ENCODE measurements at places on chromosomes 13 and 19. TPM values are rescaled to one million over a fixed set of nuclear protein-coding genes. Genes with fewer than 3 reads are reported as not detected.

DNA sequence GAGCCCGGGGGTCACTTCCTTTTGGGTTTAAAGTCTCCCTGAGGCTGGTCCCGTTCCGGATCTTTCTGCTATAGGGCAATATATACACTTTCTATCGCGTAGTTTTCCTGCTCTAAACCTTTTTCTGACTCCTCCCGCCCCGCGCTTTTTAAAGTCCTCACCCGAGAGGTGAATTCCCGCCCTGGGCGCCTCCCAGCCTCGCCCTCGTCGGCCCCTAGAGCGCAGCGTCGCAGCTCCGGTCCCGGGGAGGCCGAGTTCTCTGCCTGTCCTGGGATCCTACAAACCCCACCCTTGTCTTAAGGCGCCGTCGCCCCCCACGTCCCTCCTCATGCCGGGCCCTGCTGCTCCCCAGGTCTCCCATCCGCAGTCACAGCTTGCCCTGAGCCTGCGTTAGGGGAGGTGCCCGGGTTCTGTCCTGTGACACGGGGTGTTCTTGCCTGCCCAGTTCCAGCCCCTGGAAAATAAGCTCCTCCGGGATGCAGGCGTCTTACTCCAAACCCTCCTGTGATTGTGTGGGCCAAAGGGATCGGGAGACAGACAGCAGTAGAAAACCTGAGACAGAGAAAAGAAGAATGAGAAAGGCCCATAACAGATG lies 491 bp downstream of the ZNF525 start:
- DNase-seq = no peak

DNA sequence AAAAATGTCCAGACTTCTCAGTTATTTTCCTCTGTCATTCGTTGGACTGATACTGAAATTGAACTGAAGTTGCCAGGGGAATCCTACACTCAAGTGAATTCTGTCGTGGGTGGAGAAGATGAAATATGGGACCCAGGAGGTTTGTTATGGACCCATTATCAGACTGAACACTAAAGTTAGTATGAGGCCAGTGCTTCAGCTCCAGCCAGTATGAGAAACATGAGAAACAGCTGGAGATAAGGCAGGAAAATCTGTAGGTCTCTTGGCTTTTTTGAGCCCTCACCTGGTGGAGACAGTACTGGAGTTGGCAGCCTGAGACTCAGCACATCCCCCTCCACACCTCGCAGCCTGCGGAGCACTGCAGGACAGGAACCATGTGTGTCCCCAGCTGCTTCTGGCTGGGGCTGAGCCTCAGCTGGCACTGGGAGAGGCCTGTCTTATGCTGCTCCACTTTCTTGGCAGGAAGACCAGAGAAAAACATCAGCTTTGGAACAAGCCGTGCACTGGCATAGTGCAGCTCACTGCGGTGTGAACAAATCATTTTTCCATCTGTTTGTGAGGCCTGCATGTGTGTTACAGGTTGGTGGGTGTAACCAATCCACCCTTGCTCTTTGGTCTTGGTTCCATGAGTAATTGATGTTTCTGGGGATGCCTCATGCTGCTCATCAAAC lies 641.0 kb downstream of the FGF9 start:
- DNase-seq = no peak

RFPL4A gene
- polyA plus RNA-seq = not detected

PRODH2 gene
- polyA plus RNA-seq = not detected

GNA15 gene
- polyA plus RNA-seq = 0.17 TPM

CD177 gene
- polyA plus RNA-seq = not detected

NKG7 gene
- not detected for polyA plus RNA-seq

- no peak for DNase-seq
These were observed 162.9 kb downstream of the NHLRC3 start for GRCh38 chr13:39201180-39201579.

ZNF91 gene
- polyA plus RNA-seq = 8.7 TPM

RUBCNL gene
- not detected for polyA plus RNA-seq

DNA sequence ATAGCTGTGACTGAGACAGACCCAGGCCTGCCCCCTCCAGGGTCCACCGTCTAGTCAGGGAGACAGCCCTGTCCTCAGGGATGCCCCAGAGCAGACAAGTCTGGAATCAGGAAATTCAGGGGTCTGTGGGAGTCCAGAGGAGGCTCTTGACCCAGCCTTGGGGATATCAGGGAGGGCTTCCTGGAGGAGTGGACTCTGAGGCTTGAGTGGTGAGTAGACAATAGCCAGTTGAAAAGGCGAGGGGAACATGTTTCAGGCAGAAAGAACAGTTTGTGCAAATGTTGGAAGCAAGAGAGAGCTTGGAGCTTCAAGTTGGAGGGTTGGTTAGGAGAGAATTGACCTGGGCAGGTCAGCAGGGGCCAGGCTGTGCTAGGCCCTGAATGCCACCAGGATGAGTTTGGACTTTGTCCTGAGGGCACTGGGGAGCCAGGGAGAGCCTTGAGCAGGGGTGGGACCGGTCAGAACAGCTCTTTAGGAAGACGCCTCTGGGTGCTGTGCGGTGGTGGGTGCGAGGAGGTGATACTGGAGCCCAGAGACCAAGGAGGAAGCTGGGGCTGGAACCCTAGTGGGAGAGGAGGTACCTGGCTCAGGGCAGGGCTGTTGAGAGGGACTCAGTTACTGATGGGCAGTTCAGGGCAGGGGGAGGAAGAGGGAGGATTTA lies 2.7 kb downstream of the CCDC9 start:
- DNase-seq = no peak

GRCh38 chr19:23318143-23318542 lies 67.9 kb upstream of the ZNF724 start:
- DNase-seq = no peak

- no peak for DNase-seq
These were observed 13.0 kb upstream of the JUND start for GRCh38 chr19:18294467-18294864.

NFIX gene
- 9.8 TPM for polyA plus RNA-seq

DNA sequence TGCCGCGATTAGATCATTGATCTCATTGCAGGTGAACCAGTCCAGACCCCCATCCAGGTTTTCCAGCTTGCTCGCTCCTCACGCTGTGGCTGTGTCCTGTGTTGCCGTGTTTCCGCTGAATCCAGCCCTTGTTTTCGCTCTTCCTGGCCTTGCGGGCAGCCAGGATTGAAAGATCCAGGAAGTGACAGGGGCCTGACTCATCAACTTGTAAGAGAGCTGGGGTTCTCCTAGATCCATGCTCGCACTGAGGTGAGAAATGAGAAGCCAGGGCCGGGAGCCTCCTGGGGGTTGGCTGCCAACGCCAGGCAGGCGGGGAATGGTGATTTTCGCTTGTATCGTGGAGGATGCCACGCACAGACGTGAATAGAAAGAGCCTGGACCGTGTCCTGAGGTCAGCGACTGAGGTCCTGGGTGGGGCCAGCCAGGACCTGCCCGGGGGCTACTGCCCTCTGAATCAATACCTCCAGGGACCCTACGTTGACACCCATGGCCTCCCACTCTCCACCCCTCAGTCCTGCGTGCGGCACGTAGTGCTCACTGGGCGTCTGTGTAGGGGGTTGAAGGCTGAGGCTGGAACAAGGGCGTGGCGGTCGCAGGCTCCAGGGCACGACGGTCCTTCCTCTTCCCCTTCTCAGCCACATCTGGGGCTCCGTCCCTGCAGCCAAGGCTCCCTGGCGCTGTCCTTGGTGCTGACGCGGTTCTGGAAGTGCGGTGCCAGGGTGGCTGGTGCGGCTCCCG lies 7.3 kb upstream of the PTPRH start:
- DNase-seq = peak; percentile 97

KCNRG gene
- 1.2 TPM for polyA plus RNA-seq

MAN2B1 gene
- 70.3 TPM for polyA plus RNA-seq

DNA sequence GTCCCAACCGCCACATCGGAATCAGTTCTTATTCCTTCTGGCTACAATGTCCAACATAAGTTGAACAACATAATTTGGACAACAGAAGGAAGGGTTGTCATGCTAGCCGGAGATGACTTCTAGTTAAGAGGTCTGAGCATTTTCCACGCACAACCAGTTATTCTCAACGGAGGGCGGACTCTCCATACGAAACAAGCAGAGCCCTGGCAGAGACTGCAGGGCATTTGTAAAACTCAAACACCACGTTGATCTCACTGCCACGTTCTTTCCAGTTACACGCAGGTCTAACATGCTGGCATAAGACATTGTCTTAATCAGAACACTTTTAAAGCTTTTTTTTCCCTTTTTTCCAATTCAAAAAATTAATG lies 38.3 kb upstream of the DCUN1D2 start:
- DNase-seq = no peak

GRCh38 chr13:26998292-26998691 lies 173.3 kb downstream of the USP12 start:
- DNase-seq = no peak

- no peak for DNase-seq
These were observed 148.9 kb downstream of the TBC1D4 start for GRCh38 chr13:75333103-75333502.

LRFN3 gene
- polyA plus RNA-seq = 5.8 TPM

- no peak for DNase-seq
These were observed 84.7 kb downstream of the ERCC5 start for GRCh38 chr13:102930566-102930965.

DNA sequence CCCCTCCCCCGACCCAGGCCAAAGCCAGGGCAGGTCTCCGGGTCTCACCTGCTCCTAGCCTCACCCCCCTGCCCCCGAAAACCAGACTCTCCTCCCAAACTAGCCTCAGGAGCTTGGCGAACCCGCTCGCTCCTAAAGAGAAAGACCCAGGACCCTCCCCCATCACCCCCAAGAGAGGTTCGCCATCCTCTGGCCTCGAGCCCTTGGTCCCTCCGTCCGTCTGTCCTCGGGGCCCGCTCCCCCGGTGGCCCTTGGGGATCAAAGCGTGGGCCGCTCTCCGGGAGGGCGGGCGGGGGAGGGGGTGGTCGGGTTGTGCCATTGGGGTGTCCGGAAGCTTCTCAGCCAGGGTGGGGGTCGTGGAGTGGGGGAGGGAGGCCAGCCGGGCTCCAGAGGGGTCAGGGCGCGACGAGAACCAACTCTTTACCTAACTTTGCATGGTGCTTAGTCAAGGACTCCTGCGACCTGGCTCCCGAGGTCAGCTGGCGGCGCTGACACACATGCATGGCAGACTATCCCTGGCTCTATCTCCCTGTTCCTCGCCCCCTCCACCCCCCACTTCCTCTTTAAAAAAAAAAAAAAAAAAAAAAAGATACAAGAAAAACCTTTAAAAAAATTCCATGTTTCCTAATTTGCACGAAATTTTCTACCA lies 15.6 kb downstream of the SMIM24 start:
- DNase-seq = no peak

- DNase-seq = peak; percentile 89
These were observed 1.0 kb upstream of the DBP start for GRCh38 chr19:48637948-48638830.

- no peak for DNase-seq
These were observed 21.5 kb downstream of the DIS3 start for GRCh38 chr13:72760189-72760588.

DNA sequence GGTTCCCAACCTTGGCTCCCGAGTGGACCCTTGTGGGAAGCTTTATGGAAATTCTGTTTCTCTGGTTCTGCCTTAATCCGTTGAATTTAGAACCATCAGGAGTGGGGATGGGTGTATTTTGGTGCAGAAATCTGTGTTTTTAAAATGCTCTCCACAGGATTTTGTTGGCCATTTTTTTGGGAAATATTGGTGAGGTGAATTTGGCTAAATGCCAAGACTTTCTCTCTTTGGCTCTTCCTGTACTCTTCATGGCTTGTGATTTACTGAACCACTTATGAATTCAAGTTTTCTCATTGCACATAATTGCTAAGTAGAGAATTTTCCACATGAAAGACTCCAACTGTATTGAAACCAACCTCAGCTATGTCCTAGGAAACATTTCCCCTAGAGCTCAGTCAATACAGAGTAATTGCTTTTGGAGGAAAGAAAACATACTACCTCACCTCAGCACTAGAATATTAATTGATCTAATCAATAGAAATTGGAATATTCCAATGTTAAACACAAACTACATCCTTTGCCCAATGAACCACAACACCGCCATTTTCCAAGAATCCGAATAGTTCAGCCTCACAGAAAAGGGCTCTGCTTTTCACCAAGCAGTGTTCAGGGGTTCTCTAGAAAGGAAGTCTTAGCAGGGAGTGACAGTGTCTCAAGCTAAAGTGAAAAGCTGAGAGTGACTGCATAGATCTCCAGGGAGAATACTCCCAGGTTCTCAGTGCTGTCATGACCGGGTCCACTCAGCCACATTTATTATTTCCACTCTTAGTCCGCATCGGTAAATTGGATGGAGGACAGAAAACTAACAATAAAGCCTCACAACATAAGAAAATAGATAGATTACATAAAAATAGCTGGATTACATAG lies 60.3 kb downstream of the ERCC5 start:
- DNase-seq = no peak

DNA sequence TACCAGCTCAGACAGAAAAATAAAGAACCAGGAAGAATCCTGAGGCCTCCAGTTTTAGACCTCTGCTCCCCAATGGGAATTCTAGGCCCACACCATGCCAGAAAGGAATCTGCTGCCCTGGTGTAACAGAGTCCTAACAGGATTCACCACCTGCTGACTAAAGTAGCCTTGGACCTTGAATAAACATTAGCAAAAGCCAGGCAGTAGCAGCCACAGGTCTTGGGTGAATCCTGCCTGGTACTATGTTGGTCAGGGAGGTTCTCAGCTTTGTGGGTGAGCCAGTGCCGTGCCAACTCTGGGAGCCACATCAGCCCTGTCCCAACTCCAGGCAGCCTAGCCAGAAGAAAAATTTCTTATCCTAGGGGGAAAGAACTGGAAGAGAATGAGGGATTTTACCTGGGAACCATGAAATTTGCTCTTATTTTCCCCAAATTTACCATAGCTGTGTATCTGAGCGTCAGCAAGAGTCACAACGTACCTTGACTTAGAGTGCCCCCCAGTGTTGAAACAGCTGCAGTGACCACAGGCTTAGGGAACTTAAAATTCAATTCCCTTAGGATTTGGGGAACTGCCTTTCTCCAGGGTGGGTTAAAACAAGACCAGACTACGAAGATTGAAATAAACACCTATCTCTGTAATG lies 1895.6 kb upstream of the PRR20A start:
- DNase-seq = no peak

CYP4F2 gene
- not detected for polyA plus RNA-seq

GRCh38 chr19:49524812-49525455 lies 2.9 kb upstream of the RCN3 start:
- no peak for DNase-seq

DNA sequence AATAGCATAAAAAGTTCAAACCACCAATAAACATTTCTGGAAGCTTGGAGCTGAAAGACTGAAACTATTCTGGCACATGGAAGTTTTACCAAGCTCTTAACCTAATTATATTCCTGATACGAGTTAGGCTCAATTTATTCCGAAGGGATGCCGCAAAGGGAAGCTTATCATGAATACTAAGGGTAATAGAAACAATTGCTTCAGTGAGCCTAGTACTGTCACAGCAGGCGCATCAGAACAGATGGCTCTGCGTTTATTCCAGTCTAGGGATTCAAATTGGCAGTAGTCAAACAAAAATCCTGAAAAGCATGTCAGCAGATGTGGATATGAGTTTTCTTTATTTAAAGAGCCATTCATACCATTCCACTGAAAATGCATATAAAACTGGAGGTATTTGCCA lies 779.5 kb downstream of the GPC5 start:
- DNase-seq = no peak

EHD2 gene
- 105 TPM for polyA plus RNA-seq

DNA sequence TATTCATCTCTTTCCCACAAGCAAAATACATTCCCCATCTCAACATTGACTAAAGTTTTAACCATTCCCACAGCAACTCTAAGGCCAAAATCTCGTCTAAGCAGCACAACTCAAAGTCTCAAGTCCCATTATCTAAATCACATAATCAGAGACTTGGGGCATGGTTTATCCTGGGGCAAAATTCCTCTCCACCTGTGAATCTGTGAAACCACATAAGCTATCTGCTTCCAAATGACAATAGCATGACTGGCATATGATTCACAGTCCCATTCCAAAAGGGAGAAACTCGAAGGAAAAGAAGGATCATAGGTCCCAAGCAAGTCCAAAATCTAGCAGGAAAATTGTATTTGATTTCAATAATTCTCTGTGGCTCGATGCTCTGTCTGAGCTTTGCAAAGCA lies 73.0 kb downstream of the ANKRD10 start:
- no peak for DNase-seq

Data from endothelial cell of umbilical vein (primary cell).